ENCODE measurements at places on chromosomes 7 and 10. TPM values are rescaled to one million over a fixed set of nuclear protein-coding genes. Genes with fewer than 3 reads are reported as not detected.

DNA sequence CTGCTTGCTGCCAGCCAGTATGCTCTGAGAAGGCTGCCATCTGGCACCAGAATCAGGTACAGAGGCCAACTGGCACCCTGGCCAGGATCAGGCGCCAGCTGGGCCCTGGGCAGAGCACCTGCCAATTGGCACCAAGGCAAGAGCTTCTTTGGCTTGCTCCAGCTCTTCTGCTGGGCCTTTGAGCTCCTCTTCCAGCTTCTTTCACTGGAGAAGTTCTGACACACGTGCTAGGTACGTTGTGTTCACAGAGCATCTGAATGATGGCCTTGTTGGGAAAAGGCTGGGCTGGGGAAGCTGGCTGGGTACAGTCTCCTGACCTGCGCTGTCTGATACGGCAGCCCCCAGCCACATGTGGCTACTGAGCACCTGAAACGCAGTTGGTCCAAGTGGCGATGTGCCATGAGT is 31.7 kb upstream of the OPALIN start:
- DNase-seq = no peak

ALOX5 gene
- 2.5 TPM for polyA plus RNA-seq

GRCh38 chr7:22348379-22348778 is 8.6 kb downstream of the RAPGEF5 start:
- no peak for DNase-seq

- DNase-seq = no peak
Measured at GRCh38 chr7:134480730-134481129, 21.8 kb upstream of the AKR1B1 start.

CISD1 gene
- 43.6 TPM for polyA plus RNA-seq

GRCh38 chr7:23055582-23056178 is 41.8 kb upstream of the HYCC1 start:
- peak; percentile 36 for DNase-seq

DNA sequence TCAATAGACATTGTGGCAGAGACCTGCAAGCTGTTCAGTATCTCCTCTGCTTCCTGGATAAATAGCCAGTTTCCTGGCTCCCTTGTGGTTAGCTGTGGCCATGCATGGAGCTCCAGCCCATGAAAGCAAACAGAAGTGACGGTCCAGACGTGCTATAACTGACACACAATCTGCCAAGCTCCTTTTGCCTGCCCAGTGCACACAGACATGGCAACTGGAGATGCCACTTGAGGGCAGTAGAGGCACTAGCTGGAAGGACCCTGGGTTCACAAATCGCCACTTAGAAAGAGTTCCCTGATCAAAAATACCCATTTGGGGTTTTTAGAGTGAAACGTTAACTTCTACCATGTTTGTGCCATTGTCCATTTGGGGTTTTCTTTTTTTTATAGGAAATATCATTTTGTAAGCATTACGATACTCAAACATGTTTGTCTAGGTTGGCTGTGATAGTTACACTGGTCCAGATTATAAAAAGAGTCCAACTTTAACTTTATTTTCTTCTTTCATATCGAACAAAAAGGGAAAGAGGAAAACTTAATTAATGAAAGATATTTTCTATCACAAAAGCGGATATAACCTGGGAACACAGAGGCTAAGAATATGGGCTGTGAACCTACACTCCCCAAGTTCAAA is 31.3 kb downstream of the KIN start:
- DNase-seq = no peak

GRCh38 chr10:94108200-94108599 is 114.5 kb downstream of the PLCE1 start:
- DNase-seq = no peak

- peak; percentile 43 for DNase-seq
Measured at GRCh38 chr7:8154272-8154671, 107.7 kb downstream of the ICA1 start.

DNA sequence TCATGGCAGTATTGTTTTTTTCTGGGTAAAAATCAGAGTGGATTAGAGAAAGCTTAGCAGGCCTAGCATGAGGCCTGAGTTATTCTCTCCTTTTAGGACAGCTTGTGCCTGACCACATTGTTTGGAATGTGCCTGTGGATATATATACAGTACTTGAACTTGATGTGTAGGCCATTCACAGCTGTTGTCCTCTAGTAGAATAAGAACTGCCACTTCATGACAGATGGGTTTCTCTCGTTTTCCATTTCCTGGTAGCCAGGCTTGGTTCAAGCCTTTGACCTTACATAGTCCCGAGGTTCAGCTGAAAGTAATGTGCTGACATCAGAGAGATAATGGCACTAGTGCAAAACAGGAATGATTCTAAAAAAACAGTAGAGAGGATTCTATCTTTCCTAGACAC is 473.9 kb downstream of the AUTS2 start:
- DNase-seq = peak; percentile 53

DNA sequence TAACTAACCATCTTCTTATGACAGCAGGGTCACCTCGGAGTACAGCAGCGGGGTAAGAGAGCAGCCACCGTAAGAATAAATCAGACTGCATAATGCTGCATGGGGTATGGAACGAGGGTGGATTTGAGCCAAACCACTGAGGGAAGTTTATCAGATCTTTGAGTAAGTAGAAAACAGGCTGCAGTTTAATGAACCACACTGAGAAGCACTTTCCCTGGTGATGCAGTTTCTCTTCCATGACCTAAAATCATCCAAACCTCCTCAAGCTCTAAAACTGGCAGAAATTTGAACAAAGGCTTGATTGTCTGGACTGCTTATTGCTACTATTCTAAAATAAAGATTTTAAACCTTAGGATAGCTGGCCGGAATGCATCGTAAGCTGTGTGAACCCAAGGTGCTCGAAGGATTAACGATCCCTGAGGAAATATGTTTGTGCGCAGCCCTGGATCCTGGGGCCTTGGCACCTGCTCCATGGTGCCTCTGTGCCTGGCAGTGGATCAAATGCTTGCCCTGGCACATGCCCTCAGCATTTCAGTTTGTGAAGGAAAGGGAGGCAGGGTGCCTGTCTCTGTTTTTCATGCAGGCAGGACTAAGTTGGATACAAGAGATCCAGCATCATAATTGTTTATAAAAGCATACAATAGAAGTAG is 322.7 kb downstream of the LHFPL3 start:
- DNase-seq = peak; percentile 20

FAM24B gene
- 6.1 TPM for polyA plus RNA-seq

HHEX gene
- 8.2 TPM for polyA plus RNA-seq

DNA sequence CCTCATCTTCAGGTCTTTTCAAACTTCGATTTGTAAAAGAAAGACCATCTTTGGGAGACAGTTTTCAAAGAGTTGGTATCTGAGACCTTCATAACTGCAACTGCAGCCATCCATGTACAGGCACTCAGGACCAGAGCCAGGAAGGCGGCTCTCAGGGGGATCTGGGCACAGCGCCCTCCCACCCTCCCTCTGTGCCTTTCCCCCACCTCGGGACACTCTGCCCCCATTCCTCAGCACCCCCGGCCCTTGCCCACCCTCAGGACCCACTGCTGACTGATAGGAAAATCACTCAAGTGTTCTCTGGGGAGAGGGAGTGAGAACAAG is 143.6 kb downstream of the CUBN start:
- no peak for DNase-seq

DNA sequence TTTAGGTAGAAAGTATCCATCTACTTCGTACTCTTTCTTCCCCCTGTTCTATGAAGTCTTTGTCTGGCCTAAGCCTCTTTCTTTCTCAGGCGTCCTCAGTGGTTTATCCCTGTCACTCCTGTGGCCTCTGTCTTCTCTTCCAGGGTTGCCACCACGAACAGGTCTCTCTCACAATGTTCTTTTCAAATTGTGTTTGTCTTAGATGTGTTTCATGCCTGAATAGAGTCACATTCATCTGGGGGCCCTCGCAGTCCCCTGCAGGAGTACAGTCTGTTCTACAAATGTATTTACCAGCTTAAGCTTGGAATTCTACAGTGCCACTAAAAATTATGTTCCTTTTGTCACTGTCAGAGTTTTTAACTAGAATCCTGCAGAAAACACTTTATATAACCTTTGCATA is 680.4 kb upstream of the FOXK1 start:
- no peak for DNase-seq

DNA sequence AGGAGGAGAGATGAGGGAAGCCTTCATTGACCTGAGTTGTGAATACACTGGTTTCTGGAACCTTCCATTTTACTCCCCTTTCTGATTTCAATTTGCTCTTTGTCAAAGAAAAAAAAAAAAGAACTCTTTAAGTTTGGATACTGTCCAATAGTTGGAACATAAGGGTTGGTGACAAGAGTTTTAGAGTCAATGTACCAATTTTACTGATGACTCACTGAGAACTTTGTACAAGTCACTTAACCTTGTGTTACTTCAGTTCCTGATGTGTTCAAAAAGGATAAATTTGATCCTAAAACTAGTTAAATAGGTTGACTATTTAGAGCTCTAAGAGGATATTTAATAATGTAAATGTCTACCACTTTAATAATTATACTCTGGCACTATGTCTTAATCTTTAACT is 4.1 kb upstream of the CDK14 start:
- no peak for DNase-seq

DNA sequence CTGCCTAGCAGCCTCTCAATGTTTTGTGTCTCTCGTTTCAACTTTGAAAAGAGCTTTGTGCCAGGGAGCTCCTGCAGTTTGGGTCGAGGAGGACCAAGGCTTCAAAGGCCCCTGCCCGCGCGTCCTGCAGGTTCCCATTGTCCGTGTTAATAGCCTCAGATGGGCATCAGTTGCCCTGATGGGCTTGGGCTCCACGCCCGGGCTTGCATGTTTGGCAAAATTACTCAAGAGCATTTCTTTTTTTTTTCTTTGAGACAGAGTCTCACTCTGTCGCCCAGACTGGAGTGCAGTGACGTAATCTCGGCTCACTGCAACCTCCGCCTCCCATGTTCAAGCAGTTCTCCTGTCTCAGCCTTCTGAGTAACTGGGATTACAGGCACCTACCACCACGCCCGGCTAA is 636.6 kb downstream of the SDK1 start:
- DNase-seq = no peak

MYH16 gene
- 0.31 TPM for polyA plus RNA-seq

GRCh38 chr10:35433851-35434426 is 97.6 kb downstream of the CCNY start:
- DNase-seq = peak; percentile 27

DNA sequence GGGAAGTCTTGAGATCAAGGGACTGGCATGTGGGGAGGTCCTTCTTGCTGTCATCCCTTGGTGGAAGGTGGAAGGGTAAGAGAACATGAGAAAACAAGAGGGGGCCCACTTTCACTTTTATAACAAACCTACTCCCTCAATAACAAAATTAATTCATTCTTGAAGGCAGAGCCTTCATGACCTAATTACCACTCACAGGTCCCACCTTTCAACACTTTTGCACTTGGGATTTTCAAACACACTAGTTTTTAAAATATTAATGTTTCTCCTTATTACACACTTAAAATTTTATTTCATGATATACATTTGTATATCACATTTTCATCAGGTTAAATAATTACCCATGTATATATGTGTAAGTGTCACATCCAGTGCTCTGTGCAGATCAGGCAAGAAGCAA is 2.0 kb downstream of the ST7 start:
- DNase-seq = no peak

GRCh38 chr10:52746169-52746568 is 26.4 kb downstream of the MBL2 start:
- DNase-seq = no peak

- no peak for DNase-seq
Measured at GRCh38 chr10:75228834-75229233, 6.9 kb downstream of the COMTD1 start.

GRCh38 chr7:37287131-37287855 is 161.4 kb downstream of the ELMO1 start:
- peak; percentile 31 for DNase-seq

DNA sequence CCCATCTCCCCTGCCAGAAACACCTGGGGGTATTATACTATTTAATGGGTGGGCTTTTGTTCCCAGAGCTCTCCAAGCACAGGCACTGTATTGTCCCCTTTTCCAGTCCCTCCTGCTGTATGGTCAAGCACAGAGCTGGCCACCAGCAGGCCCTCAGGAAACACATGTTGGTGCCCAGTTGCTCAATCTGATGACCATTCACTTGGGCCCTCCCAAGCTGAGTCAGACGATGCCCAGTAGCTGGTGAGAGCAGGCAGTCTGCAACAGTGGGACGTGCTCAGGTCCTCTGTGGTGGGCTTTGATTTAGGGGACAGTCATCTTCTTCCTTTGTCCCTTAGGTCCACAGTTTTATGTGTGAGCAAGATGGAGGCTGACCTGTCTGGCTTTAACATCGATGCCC is 11.8 kb downstream of the SFXN2 start:
- DNase-seq = no peak

ACTA2 gene
- polyA plus RNA-seq = 188 TPM

LRRD1 gene
- 1.0 TPM for polyA plus RNA-seq

GRCh38 chr10:124962421-124962820 is 20.5 kb downstream of the ZRANB1 start:
- DNase-seq = no peak

- no peak for DNase-seq
Measured at GRCh38 chr7:55567571-55567970, 4.7 kb downstream of the VOPP1 start.

- DNase-seq = peak; percentile 60
Measured at GRCh38 chr7:28298870-28299518, 113.3 kb upstream of the CREB5 start.

ADCYAP1R1 gene
- 0.75 TPM for polyA plus RNA-seq

CHAT gene
- not detected for polyA plus RNA-seq
